ENCODE measurements at places on chromosomes 16 and 17.

DNA sequence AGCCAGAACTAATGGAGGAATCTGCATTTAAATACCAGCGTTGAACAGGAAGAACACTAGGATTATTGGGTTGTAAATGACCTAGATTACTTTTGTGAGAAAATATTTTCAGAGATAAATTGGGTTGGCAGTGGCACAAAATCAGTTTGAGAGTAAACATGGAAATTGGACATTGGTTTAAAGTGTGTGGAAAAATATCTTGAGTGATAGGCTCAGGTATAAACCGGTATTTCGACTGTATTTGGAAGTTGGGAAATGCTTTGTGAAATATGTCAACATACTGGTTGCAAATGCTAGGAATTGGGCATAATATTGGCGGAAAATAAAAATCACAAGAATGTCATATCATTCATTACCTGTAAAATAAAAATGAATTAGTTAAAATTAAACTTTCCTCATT is 15.1 kb downstream of the PRKAR1A start:
- no peak overlapping the region for H3K4me3 ChIP-seq
- no peaks in the 10 kb centered on the region for H3K27me3 ChIP-seq
- H3K36me3 ChIP-seq = no peaks in the 10 kb centered on the region
- H3K27ac ChIP-seq = no peak overlapping the region
- H3K4me1 ChIP-seq = peaks cover 10% of the 10 kb centered on the region
- no peak for DNase-seq

DNA sequence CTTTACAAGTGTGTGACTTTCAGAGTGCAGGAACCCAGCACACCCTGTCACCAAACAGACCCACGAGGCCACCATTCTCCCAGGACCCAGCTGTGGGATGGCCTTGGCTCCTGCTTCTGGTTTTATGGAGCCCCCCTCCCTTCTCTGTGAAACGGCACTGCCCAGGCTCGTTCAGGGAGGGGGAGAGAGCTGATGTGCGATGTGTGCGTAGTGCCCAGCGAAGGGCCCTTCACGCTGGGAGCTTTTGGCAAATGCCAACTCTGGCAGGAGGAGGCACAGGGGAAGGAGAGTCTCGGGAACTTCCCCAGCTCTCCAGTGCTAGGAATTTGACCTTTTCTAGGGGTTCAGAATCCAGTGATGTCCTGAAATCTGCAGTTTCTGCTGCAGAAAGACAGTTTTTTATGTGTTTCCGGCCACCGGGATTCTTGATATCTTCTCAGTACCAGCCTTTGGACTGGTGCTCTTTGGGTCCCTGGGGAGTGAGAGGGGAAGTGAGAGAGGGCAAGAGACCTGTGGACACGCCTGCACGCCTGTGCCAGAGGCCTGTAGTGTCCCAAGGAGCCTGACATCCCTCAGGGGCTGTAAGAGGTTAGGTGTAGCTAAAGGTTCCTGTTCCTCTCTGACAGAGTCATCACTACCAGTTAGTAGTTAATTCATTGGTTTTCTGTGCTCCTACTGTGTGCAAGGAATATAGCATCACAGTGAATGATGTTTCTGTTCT is 45.1 kb downstream of the CMIP start:
- H3K27ac ChIP-seq = no peak overlapping the region
- no peaks in the 10 kb centered on the region for H3K4me1 ChIP-seq
- no peak for DNase-seq
- H3K27me3 ChIP-seq = no peaks in the 10 kb centered on the region
- H3K4me3 ChIP-seq = no peak overlapping the region
- H3K36me3 ChIP-seq = no peaks in the 10 kb centered on the region

DNA sequence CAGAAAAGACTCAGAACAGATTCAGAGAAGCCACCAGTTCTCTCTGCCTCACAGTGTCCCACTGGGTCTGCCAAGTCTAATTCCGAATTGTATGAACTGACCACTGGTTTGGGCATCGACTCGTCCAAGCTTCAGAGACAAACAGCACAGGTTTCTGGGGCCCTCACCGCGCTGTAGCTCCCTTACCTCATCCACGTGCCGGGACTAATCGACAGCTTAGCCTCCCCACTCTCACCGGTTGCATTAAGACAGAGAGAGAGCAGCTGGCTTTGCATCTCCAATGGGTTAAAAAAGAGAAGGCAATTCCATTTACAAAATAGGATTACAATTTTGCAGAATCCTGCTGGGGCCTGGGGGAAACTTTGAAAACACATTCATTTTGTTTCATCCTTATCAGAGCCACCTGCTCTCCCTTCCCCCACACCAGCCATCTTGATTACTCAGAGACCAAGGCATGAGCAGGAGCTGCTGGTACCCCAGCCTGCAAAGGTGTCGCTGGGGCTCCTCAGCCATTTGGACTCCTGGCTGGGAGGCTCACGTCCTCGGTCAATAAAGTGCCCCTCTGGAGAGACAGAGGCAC is 95.3 kb upstream of the RPL38 start:
- H3K27ac ChIP-seq = no peak overlapping the region
- H3K36me3 ChIP-seq = no peaks in the 10 kb centered on the region
- no peak overlapping the region for H3K4me3 ChIP-seq
- H3K4me1 ChIP-seq = no peaks in the 10 kb centered on the region

- peak; percentile 10 for DNase-seq
- H3K4me1 ChIP-seq = no peaks in the 10 kb centered on the region
- no peaks in the 10 kb centered on the region for H3K36me3 ChIP-seq
- no peak overlapping the region for H3K27ac ChIP-seq
- H3K4me3 ChIP-seq = no peak overlapping the region
These were observed 18.7 kb upstream of the RBFOX3 start for GRCh38 chr17:79629548-79630049.

- peak overlapping the region; percentile 87 for H3K27ac ChIP-seq
- H3K4me3 ChIP-seq = no peak overlapping the region
- H3K4me1 ChIP-seq = peaks cover 25% of the 10 kb centered on the region
These were observed 101.1 kb downstream of the MSI2 start for GRCh38 chr17:57357392-57357784.

DNA sequence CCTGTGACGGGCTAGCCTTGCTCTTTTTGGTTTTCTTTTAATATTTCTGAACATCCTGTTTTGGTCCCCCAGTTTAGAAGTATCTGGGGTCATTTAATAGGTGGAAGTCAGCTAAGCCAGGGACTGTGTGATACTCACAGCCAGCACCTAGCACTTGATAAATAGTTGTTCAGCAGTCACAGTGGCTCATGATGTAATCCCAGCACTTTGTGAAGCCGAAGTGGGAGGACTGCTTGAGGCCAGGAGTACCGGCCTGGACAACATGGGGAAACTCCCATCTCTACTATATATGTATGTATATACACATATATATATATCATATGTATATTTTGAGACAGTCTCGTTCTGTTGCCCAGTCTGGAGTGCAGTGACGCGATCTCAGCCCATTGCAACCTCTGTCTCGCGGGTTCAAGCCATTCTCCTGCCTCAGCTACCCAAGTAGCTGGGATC is 1.8 kb upstream of the ZNRF1 start:
- H3K27ac ChIP-seq = no peak overlapping the region
- no peak for DNase-seq
- no peak overlapping the region for H3K4me3 ChIP-seq
- H3K27me3 ChIP-seq = no peaks in the 10 kb centered on the region
- H3K36me3 ChIP-seq = no peaks in the 10 kb centered on the region

DNA sequence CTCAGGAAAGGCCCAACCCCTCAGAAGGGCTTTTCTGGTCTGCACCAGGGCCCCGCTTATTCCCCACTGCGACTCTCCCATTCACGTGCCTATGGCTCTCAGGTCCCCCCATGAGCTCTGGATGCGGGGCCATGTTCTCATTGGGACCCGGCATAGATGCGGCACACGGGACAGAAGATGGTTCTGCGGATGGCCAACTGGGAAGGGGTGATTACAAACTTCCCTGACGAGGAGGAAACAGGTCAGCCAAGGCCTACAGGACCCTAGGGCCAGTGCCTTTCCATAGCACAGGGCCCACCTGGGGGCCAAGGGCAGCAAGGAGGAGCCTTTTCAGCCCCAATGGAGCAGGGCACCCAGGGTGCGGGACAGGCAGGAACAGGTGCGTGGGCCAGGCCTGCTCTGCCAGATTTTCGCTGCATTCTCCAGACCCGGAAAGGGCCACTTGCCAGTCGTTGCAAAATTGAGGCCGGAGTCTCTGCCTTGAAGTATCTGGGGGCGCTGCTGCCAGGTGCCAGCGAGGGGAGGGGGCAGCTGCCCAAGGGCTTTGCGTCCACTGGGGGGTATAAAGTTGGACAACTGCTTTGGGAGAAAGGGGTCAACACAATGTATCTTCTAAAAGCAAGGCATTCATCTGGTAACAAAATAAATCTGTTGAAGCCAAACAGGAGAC is 20.5 kb downstream of the SLC7A5 start:
- H3K4me3 ChIP-seq = no peak overlapping the region
- H3K4me1 ChIP-seq = peaks cover 95% of the 10 kb centered on the region
- H3K27ac ChIP-seq = peak overlapping the region; percentile 59
- no peaks in the 10 kb centered on the region for H3K27me3 ChIP-seq
- H3K36me3 ChIP-seq = no peaks in the 10 kb centered on the region

GRCh38 chr17:52106638-52107261 is 51.8 kb downstream of the CA10 start:
- H3K4me3 ChIP-seq = no peak overlapping the region
- H3K4me1 ChIP-seq = no peaks in the 10 kb centered on the region
- no peaks in the 10 kb centered on the region for H3K36me3 ChIP-seq
- peak; percentile 79 for DNase-seq
- H3K27ac ChIP-seq = no peak overlapping the region

GRCh38 chr16:89775223-89775622 is 41.2 kb downstream of the FANCA start:
- no peaks in the 10 kb centered on the region for H3K4me1 ChIP-seq
- no peaks in the 10 kb centered on the region for H3K36me3 ChIP-seq
- H3K27ac ChIP-seq = no peak overlapping the region
- H3K27me3 ChIP-seq = no peaks in the 10 kb centered on the region

DNA sequence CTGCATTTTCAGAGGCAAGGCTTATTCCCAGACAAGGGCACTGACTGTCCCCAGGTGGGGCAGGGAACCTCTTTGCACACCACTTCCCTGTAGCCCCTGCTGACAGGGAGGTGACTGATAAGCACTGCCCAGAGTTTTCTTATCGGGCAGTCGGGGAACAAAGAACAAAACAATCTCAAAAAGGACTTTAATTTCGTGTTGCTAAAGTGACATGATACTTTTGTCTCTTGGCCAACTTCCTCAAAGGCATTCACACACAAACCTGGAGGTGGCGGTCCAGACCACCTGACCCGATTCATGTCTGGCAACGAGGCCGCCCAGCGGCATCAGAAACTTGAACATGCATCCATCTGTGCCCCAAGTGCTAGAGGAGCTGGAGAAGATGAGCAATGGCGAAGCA is 28.9 kb downstream of the ZDHHC7 start:
- no peaks in the 10 kb centered on the region for H3K27me3 ChIP-seq
- H3K36me3 ChIP-seq = no peaks in the 10 kb centered on the region
- H3K4me1 ChIP-seq = peaks cover 11% of the 10 kb centered on the region
- no peak overlapping the region for H3K4me3 ChIP-seq

- H3K27ac ChIP-seq = no peak overlapping the region
- H3K36me3 ChIP-seq = no peaks in the 10 kb centered on the region
- no peak overlapping the region for H3K4me3 ChIP-seq
- no peaks in the 10 kb centered on the region for H3K27me3 ChIP-seq
- H3K4me1 ChIP-seq = no peaks in the 10 kb centered on the region
These were observed 35.2 kb downstream of the GJC1 start for GRCh38 chr17:44794851-44795413.

Measured in testis (tissue), 5 donors.